CD4-positive, alpha-beta T cell treated with Interleukin-6 for 4 hours (primary cell): ENCODE measurements at places on chromosomes 2 and 18.

GRCh38 chr2:122340246-122340645, 584.8 kb downstream of the TSN start:
- DNase-seq = no peak

- DNase-seq = no peak
These were observed 105.6 kb upstream of the NDUFV2 start for GRCh38 chr18:8996771-8997432.

DNA sequence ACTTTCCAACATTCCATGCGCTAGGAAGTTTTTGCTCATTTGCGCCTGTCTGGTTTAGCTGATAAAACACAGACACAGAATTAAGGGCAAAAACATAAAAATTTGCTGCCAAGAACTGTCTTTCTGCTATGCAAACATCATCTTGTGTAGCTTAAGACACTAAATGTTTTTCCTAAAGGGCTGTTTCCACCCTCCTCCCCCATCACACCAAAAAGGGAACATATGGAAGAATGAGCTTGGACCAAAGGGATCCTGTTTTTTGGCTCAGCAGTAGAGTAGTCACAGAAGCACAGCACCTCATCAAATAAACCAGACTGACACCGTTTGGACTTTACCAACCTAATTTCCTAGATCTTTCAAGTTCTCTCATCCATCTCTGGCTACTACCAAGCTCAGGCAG, 210.1 kb downstream of the ZNF521 start:
- no peak for DNase-seq

DNA sequence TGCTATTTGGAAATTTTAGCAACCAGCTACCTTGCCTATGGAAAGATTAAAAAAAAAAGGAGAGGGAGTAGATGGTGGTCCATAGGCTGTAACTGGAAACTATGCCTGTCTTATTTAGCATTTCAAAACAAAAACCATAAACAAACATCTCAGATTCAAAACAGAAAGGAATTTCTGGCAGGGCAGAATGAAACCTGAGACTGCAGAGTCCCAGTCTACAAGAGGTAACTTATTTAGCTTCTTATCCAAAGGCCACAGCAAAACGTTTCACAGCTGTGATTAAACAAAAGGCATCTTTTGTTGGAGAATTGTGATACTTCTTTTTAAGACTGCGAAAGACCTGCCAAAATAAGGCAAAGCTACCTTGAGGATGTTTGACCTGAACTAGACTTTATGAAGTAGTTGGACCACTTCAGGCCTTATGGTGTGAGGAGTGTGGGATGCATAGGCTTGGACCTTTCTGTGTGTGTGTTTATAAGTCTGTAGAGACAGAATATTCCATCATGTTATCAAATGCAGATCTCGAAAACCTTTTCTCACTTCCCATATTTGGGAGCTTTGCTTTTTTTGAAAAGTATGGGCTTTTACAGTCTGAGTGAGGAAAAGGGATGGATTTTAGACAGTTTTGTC, 11.0 kb downstream of the CRIM1 start:
- no peak for DNase-seq

- no peak for DNase-seq
These were observed 4.2 kb upstream of the EN1 start for GRCh38 chr2:118851650-118852049.

GRCh38 chr2:203861197-203861596, 6.4 kb upstream of the CTLA4 start:
- no peak for DNase-seq

- DNase-seq = no peak
These were observed 193.1 kb downstream of the RIT2 start for GRCh38 chr18:42922363-42922762.

- no peak for DNase-seq
These were observed 71.3 kb downstream of the SLC25A12 start for GRCh38 chr2:171822525-171823322.

GRCh38 chr2:134726645-134727044, 7.8 kb upstream of the TMEM163 start:
- DNase-seq = no peak
